ENCODE measurements at places on chromosomes 4 and X.

GRCh38 chr4:70948665-70949260 lies 44.7 kb upstream of the DCK start:
- DNase-seq: no peak

GRCh38 chr4:145770124-145770523 lies 90.2 kb downstream of the C4orf51 start:
- no peak for DNase-seq

GRCh38 chrX:102765809-102766208 lies 45.3 kb downstream of the GPRASP3 start:
- no peak for DNase-seq

DNA sequence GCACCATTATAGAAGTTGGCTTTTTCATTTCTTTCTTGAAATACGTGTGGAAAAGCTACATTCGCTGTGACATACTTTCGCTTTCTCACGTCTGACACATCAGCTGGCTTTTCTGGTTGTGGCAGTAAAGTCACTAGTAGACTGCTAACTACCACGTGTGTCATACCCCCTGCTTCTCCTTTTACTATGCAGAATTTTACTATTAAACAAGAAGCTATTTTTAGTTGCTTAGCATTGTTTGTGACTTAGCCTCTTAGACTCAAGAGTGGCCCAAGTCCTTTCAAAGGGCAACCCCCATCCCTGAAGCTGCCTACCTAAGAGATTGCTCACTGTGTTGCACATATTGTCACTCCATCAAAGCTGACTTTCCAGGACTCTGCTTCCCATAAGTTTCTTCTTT lies 2.1 kb upstream of the IL2 start:
- no peak for DNase-seq

- no peak for DNase-seq
Observed at GRCh38 chr4:140046543-140046942, 107.4 kb downstream of the MAML3 start.

GRCh38 chrX:72620550-72621145 lies 48.0 kb upstream of the HDAC8 start:
- DNase-seq: no peak

DNA sequence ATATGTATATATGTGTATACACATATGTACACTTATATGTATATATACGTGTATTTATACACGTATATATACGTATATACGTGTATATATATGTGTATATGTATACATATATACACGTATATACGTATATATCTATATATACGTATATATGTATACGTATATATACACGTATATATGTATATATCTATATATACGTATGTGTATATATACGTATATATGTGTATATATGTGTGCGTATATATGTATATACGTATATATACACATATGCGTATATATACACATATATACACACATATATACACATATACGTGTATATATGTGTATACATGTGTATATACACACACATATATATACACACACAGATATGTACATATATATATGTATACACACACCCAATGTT lies 348.0 kb upstream of the LCORL start:
- no peak for DNase-seq

GRCh38 chr4:12586242-12587006 lies 897.7 kb downstream of the RAB28 start:
- DNase-seq: no peak

GRCh38 chr4:13700021-13700857 lies 72.7 kb upstream of the BOD1L1 start:
- DNase-seq: no peak

DNA sequence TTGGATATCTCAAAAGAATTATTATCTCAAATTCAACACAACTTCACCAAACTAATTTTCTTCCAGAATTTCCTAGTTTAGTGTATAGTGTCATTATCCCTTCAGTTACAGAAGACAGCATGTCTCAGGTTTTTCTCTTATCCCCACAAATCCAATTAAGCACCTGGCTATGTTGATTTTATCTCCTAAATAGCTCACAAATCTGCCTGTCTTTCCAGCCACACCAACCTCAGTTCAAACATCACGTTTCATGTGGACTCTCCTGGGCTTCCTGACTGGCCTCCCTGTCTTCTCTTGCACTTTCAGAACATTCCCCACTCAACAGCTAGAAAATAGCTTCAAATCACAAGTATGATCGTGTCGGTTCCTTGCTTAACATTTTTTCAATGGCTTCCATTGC lies 14.8 kb downstream of the STK32B start:
- no peak for DNase-seq

GRCh38 chrX:10797466-10797865 lies 177.1 kb upstream of the MID1 start:
- no peak for DNase-seq

DNA sequence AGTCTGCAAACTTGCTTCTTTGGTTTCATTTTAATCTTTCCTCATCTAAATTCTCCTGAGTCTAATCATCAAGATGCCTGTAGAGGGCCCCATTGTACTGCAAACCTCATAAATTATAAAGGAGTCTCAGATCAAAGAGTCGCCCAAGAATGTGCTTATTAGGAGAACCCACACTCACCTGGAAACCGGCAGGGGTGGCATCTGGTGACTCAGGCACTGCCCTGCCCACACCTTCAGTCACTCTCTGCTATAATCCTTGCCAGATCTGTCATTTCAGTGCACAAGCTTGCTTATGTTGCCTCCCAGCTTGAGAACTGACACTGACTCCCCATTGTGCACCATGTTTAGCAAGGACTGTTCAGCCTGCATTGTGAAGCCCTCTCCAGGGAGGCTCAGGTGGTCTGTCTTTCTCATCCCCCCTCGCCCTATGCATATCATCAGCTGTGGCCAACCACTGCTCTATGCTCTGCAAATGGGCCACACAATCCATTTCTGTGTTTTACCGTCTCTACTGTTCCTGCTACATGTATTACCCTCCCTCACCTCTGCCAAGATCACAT lies 12.4 kb downstream of the EPGN start:
- DNase-seq: peak; percentile 17

DNA sequence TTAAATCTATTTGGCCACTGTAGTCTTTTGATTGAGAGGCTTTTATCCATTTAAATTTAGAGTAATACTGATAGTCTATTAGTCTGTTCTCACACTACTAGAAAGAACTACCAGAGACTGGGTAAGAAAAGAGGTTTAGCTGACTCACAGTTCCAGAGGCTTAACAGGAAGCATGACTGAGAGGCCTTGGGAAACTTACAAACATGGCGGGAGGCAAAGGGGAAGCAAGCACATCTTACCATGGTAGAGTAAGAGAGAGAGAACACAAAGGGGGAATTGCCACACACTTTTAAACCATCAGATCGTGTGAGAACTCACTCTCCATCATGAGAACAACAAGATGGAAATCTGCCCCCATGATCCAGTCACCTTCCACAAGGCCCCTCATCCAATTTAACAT lies 410.9 kb downstream of the PDGFC start:
- no peak for DNase-seq

DNA sequence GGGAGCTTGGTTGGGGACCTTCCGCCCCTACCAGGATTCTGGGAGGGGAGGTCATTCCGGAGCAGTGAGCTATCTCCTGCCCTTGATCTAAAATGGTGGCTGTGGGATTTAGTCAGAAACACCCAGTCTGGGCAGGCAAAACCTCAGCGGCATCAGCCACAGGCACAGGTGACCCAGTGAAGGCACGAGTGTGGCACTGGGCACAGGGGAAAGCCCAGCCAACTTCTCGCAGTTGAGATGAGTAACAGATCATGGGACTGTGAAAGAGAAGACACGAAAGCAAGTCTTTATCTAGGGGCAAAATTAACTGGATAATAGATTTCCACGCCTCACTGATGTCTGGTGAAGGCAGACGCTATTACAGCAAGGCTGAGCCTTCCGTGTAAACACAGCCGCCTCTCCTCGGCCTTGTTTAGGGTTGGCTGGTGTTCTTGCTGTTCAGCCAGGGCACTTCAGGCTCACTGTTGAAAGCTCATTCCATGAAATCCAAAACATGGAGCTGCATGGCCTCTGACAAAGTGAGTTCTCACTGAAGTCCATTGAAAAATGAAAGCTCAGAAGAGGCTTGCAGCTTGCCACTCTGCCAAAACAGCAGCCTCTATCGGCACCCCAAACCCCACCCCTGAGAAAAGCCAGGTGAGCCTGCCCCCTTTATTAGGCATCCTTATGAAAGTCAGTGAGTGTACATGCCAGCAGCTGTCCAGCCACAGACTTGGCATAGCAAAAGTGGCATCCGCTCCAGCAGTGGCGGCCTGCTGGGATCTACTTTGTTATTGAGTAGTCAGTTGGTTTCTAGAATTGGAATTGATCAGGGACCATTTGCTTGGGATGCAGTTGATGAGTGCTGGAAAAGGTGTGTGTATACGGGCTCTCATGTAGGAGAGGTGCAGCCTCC lies 102.3 kb upstream of the MTM1 start:
- no peak for DNase-seq

DNA sequence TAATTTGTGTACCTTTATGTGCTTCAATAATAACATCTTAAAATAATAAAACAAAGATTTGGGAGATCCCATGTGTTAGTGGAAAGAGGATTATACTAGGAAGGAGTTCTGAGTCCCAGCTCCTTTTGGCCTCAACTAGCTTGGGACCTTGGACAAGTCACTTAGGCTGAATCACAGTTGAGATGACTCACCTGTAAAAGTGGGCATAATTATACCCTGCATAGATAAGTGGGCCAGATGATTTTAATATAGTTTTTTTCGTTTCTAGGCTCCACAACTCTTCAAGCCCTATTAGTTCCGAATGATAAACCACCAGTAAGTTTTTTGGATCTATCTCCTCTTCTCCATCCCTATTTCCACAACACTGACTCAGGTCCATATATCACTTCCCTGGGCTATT lies 131.8 kb downstream of the ENOX2 start:
- DNase-seq: no peak

GRCh38 chr4:27638163-27638915 lies 777.7 kb downstream of the STIM2 start:
- no peak for DNase-seq

- DNase-seq: no peak
Observed at GRCh38 chr4:8306511-8307021, 37.0 kb downstream of the HTRA3 start.

- DNase-seq: peak; percentile 48
Observed at GRCh38 chrX:48468247-48468671, 1.8 kb downstream of the SLC38A5 start.

GRCh38 chr4:93743022-93743421 lies 85.5 kb upstream of the ATOH1 start:
- DNase-seq: no peak
